Astrocyte (in vitro differentiated cells and primary cell): ENCODE measurements at places on chromosomes 6 and 20.

DNA sequence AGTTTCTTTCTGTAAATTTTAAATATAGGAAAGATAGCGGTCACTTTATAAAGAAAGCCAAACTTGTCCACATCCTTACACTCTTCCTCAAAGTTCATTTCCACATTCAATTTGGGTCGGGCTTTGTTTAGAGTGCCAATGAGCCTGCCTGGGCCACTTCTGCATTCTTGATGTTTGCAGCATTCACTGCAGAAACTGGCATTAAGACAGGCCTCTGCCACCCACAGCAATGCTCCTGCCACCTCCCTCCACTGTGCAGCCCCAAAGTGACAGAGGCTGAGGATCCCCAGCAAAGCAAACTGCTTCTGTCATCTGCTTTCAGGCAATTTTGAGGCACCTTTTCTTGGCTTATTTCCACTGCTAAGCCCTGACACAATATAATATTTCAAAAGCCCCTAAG, 61.2 kb downstream of the TNFAIP3 start:
- no peak overlapping the region for H3K27ac ChIP-seq
- no peaks in the 10 kb centered on the region for H3K36me3 ChIP-seq
- H3K4me1 ChIP-seq = peaks cover 28% of the 10 kb centered on the region
- DNase-seq = no peak
- no peaks in the 10 kb centered on the region for H3K27me3 ChIP-seq
- H3K4me3 ChIP-seq = no peak overlapping the region

- H3K27me3 ChIP-seq = peaks cover 92% of the 10 kb centered on the region
- peaks cover 6% of the 10 kb centered on the region for H3K4me1 ChIP-seq
- DNase-seq = no peak
- no peak overlapping the region for H3K4me3 ChIP-seq
- no peak overlapping the region for H3K27ac ChIP-seq
- H3K36me3 ChIP-seq = no peaks in the 10 kb centered on the region
These were observed 744 bp downstream of the VSX1 start for GRCh38 chr20:25081065-25081729.

DNA sequence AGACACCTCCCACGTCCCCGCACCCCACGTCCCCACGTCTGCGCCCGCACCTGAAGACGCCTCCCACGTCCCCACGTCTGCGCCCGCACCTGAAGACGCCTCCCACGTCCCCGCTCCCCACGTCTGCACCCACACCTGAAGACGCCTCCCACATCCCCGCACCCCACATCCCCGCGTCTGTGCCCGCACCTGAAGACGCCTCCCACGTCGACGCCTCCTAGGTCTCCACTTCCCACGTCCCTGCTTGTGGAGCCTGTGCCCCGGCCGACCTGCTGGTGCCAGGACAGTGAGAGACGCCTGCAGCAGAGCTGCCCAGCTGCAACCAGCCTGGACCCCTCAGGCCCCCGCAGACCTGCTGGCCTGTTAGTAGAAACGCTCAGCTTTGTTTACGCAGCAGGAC, 22.6 kb downstream of the ANKRD60 start:
- H3K27ac ChIP-seq = no peak overlapping the region
- no peaks in the 10 kb centered on the region for H3K4me1 ChIP-seq
- no peaks in the 10 kb centered on the region for H3K36me3 ChIP-seq

DNA sequence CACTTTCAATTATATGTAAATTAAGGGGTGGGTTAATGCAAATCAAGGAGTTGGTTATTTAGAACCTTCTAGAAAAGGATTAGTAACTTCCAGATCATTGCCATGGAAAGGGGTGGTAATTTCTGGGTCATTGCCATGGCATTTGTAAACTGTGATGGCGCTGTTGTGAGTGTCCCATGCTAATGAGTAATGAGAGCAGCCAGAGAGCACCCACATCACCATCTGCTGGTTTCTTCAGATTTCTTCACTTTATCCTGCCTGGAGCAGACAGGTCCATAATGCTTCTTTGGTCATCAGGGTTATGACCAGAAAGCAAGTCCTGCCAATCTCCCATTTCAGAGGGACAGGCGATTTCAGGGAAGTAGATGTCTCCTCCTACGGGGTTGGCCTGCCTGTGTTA, 311.3 kb upstream of the CNR1 start:
- H3K36me3 ChIP-seq = no peaks in the 10 kb centered on the region
- no peak overlapping the region for H3K27ac ChIP-seq
- no peaks in the 10 kb centered on the region for H3K4me1 ChIP-seq
- DNase-seq = no peak

DNA sequence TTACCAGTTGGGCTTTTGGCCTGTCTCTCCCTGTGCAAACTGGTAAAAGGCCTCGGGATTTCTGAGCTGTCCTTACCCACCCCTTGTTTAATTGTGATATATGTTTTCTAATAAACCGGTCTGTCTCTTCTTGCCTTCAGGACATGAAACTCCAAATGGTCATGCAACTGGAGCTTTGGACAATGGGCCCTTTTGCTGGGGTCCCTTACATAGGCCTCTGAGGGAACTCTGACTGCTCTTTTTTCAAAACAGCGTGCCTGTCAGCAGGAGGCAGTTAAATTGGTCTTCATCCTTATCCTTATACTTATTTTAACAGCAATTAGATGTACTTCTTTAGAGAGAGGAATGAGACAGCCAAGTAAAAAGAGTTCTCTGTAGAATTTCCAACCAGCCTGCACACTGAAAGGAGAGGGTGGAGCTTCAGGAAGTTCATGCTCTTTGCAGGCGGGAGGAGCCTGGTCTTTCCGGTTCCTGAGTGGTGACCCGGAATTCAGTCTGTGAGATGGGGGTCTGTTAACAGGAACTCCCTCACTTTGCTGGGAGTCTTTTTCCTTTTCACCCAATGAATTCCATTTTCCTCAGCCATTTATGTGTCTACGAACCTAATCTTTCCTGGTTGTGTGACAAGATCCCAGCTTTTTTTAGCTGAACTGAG, 299.6 kb upstream of the GJE1 start:
- no peaks in the 10 kb centered on the region for H3K27me3 ChIP-seq
- no peak overlapping the region for H3K4me3 ChIP-seq
- H3K36me3 ChIP-seq = no peaks in the 10 kb centered on the region
- H3K4me1 ChIP-seq = no peaks in the 10 kb centered on the region
- no peak for DNase-seq

DNA sequence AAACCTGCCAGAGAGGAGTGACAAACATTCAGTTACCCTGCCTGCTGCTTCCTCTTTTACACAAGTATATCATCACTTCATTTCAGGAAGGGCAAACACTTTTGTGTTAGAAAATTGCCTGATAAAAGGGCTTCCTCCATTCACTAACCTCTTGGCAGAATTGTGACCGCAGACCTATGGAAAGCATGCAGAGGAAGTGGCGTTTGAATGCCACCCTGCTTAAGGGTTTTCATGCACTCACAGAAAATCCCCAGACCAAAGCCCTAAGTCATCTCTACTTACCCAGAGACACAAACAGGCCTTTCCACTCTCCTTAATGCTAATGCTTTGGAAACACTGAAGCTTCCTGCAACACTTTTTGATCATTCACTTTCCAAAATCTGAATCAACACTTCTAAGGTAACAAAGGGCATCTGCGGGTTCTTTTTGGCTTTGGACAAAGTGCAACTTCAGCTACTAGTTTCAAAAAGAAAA, 22.1 kb upstream of the RALGAPA2 start:
- H3K27ac ChIP-seq = no peak overlapping the region
- H3K4me1 ChIP-seq = peaks cover 5% of the 10 kb centered on the region
- no peak for DNase-seq
- no peaks in the 10 kb centered on the region for H3K27me3 ChIP-seq
- no peaks in the 10 kb centered on the region for H3K36me3 ChIP-seq

DNA sequence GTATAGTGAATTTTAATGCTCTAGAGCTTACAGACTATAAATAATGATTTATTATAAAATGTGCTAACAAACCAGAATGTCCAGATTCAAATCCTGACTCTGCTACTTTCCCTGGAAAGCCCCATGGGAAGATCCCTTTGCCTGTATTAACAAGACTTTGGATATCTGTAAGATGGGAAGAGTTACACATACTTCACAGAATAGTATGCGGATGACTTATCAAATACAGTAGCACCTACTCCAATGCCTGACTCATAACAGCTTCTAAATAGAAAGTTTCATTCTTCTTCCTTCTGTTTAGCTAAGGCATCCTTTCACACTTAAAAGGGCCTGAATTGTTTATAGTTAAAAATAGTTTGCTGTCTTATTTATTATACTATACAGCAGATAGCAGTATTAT, 166.3 kb downstream of the KCNQ5 start:
- peak overlapping the region; percentile 73 for H3K27ac ChIP-seq
- DNase-seq = peak; percentile 91
- H3K27me3 ChIP-seq = no peaks in the 10 kb centered on the region
- H3K4me1 ChIP-seq = peaks cover 31% of the 10 kb centered on the region
- no peaks in the 10 kb centered on the region for H3K36me3 ChIP-seq
- no peak overlapping the region for H3K4me3 ChIP-seq

DNA sequence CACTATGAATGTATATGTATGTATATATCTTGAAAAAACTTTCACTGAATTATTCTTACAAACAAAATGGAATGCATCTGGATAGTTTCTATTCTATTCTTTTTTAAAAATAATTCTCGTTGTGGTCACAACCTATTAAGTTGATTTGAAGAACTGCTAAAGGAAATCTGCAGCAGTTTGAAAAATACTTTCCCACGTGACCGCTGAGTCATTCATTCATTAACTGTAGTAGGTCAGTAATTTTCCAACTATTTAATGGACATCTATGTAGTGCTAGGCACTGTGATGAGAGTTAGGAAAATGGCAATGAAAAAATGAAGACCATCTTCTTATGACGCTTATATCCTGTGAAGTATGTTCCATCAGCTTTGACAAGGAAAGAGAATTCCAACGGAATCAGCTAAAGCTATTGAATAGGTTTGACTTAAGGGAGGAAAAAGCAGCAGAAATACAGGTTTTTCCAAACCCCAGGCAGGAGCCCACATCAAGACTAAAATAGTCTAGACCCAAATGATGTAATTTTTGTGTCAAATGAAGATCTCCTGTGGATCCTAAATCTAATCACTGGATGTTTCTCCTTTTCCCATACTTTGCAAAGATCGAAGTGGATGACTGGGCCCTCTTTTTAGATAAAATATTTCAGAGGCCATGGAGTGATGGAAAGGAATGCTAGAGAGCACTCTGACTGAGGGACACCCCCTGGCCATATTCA, 4.1 kb upstream of the EFHC1 start:
- no peak overlapping the region for H3K27ac ChIP-seq
- no peaks in the 10 kb centered on the region for H3K36me3 ChIP-seq
- no peak overlapping the region for H3K4me3 ChIP-seq
- H3K4me1 ChIP-seq = peaks cover 27% of the 10 kb centered on the region

DNA sequence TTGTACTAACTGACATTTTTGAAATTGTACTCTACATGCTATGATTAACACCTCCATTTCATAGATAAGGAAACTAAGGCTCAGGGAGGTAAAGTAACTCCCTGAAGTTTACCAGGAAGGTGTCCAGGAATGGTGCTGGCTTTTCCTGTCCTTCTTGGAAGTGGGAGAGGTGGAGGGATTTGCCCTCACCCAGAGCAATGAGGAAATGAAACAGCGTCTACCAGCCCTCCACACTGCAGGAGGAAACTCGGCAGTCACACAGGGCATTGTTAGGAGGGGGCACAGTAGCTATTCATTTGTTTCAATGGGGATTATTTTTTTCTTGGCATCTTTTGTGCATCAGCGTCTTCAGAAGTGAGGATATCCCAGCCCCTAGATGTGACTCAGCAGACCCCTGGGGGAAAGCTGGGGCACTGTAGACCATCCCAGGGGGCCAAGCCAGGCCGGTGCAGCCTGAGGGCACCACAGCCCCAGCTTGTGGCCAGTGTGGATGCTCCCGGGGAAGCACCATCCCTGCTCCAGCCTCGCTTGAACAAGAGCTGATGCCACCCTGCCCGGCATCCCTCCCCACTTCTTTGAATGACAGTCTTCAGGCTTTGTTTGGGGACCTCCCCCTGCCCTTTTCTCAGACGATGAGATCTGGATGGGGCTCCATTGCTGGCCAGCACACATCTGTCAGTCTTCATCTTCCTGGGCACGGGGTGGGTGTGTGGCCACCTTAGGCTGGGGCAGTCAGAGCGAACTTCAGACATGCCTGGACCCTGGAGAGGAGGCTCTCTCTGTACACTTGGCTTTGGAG, 224.4 kb upstream of the PMEPA1 start:
- H3K4me1 ChIP-seq = peaks cover 11% of the 10 kb centered on the region
- no peak overlapping the region for H3K4me3 ChIP-seq
- no peak overlapping the region for H3K27ac ChIP-seq
- no peak for DNase-seq
- no peaks in the 10 kb centered on the region for H3K27me3 ChIP-seq
- no peaks in the 10 kb centered on the region for H3K36me3 ChIP-seq

DNA sequence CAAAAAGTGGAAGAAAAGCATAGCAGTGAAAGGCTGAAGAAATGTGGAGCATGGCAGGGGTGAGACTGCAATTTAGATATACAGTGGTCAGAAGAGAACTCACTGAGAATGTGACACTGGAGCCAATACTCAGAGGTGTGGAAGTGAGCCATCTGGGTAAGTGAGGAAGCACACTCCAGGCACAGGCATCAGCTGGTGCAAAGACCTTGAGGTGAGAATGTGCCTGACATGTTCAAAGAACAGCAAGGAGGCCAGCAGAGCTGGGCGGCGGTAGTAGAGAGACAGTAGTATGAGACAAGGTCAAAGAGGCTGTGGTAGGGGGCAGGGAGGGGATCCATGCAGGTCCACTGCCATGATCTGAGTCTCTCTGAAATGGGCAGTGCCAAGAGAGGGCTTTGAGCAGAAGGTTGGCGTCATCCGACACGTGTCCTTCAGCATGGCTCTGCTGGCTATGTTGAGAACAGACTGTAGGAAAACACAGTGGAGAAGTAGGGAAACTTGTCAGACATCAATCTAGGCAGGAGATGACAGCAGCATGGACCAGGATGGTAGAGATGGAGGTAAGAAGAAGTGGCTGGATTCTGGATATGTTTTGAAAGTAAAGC, 84.4 kb downstream of the PLCG1 start:
- no peak for DNase-seq
- no peak overlapping the region for H3K4me3 ChIP-seq
- H3K4me1 ChIP-seq = no peaks in the 10 kb centered on the region

- no peak overlapping the region for H3K27ac ChIP-seq
- no peak for DNase-seq
- H3K27me3 ChIP-seq = no peaks in the 10 kb centered on the region
- no peaks in the 10 kb centered on the region for H3K36me3 ChIP-seq
- no peaks in the 10 kb centered on the region for H3K4me1 ChIP-seq
- no peak overlapping the region for H3K4me3 ChIP-seq
These were observed 20.2 kb downstream of the HLA-DRA start for GRCh38 chr6:32459781-32460424.

GRCh38 chr6:17036065-17036393, 65.8 kb upstream of the STMND1 start:
- no peaks in the 10 kb centered on the region for H3K36me3 ChIP-seq
- DNase-seq = no peak
- no peak overlapping the region for H3K27ac ChIP-seq
- H3K4me3 ChIP-seq = no peak overlapping the region
- H3K27me3 ChIP-seq = no peaks in the 10 kb centered on the region
